NCI-H226 (cell line): ENCODE measurements at places on chromosomes 3 and 15.

DNA sequence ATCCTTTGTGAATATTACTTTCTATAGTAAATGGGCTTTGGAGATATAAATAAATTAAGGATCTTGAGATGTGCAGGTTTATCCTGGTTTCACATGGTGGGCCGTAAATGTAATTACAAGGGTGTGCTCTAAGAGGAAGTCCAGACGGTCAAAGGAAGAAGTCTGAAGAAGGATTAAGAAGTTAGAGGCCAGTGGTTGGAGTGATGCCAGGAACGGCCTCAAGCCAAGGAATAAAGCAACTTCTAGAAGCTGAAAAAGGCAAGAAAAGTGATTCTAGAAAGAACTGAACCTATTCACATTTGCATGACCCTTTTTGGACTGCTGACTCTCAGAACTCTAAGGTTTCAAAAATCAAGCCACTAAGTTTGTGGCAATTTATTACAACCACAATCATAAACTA, 981.3 kb upstream of the ALCAM start:
- DNase-seq: no peak

GRCh38 chr3:6746443-6746842, 114.5 kb upstream of the GRM7 start:
- DNase-seq: no peak

DNA sequence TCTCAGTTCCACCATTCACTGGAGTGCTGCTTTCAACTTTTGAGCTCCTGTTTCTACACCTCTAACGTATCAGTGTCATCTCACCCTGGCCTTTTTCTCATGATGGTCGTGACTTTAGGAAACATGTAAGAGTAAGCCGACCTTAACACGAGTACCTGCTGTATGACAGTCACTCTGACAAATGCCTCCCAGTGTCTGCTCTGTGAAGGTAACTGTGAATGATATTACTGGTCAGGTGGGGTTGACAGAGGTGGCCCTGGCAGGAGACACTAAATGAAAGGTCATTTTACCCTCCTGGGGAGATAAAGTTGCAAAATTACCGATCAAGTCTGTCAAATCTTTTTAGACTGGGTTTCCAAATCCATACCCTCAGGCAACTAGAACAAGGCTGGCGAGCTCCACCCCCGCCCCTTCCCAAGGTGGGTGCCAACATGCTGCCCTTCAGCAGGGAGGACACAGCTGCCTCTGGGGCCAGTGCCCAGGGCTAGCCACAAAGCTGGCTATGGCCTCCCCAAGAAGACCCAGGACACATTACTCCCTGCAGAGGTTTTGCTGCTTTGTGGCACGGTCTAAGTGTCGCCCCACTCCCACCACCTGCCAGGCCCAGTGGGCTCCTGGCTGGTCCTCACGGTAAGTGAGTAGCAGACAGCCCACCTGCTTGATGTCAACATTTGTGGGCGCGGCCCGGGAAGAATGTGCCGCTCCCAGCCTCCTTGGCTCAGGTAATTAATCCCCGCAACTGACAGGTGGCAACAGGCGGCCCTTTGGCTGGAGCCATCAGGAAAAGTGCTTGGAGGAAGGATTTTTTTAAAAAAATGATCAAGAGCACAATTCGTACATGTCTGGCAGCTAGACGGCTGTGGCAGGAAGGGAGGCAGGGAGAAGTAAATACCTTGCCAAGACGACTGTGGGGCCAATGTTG, 211.8 kb downstream of the TP63 start:
- no peak for DNase-seq

- no peak for DNase-seq
Measured at GRCh38 chr3:114848643-114849350, 298.3 kb downstream of the ZBTB20 start.

DNA sequence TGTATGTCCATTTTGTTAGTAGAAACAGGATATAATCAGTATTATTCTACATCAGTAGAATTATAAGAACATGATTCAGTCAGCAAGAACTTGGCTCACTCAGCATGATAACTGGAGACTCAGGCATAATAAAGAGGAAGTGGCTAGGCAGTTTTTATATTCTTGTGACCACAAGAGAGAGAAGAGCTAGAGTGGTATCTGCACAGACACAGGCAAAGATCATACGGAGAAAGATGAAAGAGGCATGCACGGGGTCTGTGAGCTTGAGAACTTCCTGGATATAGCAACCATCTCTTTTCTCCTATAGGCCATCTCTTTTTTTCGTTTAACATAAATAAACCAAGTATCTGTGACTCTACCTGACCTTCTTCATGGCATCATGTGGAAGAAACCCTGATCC, 46.8 kb downstream of the MYO5A start:
- DNase-seq: peak; percentile 90

DNA sequence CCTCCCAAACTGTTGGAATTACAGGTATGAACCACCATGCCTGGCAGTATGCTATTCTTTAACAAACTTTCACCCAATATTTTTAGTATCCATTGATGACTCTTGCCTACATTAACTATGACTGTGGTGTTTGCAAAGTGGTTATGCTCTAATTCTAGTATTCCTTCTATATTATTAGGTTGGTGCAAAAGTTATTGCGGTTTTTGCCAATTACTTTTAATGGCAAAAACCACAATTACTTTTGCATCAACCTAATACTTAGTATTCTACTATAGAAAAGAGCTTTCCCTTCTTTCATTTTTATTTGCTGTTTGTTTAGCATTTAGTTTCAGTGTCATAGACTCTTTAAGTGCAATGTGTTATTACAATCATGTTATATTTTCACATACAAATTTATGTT, 760.6 kb downstream of the NR2F2 start:
- DNase-seq: no peak
